Left renal cortex interstitium (tissue), 4 donors: ENCODE measurements at places on chromosomes 2 and 18. TPM values are rescaled to one million over a fixed set of nuclear protein-coding genes. Genes with fewer than 3 reads are reported as not detected.

- no peak for DNase-seq
Observed at GRCh38 chr2:12113412-12113811, 367.0 kb downstream of the LPIN1 start.

The TMEM37 gene
- polyA plus RNA-seq: 45.1 TPM

The DSC3 gene
- polyA plus RNA-seq: 3.5 TPM

The ATAD2B gene
- polyA plus RNA-seq: 18.0 TPM

- DNase-seq: no peak
Observed at GRCh38 chr2:33272001-33272400, 204.4 kb upstream of the RASGRP3 start.

GRCh38 chr2:185456517-185456916 is 282.1 kb upstream of the FSIP2 start:
- DNase-seq: no peak

The UGT1A10 gene
- not detected for polyA plus RNA-seq

DNA sequence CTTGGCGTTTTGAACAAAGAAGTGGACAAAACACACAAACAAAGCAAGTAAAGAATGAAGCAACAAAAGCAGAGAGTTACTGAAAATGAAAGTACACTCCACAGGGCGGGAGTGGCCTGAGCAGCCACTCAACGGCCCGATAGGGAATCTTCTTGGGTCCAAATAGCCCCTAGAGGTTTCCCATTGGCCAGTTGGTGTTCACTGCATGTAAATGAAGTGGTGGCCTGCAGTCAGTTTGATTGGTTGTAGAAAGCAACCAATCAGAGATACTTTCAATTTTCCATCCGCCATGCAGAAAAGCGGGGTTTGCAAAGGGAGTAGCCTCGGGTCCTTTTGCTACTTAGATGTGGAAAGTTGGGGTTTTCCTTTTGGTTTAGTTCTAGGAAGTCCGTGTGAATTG is 31.6 kb downstream of the CYBRD1 start:
- no peak for DNase-seq

DNA sequence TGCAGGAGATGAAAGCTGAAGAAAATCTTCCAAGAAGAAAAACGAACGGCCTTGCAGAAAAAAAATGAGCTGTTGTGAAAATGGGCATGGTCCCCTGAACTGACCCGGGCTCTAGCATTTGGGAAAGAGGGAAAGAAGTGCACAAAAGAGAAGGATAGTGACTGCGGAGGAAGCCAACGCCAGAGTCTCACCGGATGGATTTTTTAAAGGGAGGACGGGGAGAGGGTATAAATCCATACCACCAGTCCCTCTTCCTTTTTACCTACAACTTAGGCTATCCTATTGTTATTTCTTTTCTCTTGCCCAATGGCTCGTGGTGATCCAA is 601 bp downstream of the WDR35 start:
- no peak for DNase-seq

- no peak for DNase-seq
Observed at GRCh38 chr2:33903701-33904100, 304.6 kb upstream of the FAM98A start.

DNA sequence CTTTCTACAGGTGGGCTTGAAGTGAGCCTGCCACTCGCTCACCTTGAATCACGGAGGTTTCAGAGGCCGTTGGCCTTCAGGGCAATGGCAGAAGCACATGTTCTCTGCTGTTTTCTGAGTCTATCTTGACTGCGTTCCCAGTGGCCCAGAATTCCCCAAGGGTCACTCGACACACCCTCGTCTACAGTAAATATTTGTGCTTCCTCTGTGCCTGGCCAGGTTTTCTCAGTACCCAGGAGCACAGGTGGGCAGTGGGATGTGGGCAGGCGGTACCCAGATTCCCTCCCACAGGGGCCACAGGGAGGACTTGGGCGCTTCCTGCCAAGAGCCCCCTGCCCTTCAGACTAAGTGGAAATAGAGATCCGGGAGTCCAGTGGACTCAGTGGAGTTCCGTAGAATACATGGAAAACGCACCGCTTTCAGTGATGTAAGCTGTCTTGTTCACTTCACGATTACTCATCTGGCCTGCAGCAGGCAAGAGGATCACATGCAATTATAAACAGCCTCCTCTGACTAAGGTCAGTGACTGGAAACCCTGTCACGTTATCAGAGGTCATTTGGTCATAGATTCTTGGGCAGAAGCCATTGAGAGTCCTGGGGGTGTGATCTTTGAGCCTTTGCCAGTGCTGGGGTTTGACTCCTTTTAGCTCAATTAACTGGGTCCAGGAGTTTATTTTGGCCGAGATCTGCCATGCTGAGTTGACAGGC is 179.8 kb downstream of the NEDD4L start:
- no peak for DNase-seq

- no peak for DNase-seq
Observed at GRCh38 chr18:61091379-61091778, 241.9 kb upstream of the CDH20 start.

The RGPD4 gene
- polyA plus RNA-seq: not detected

The SPEG gene
- polyA plus RNA-seq: 10.7 TPM

The UGT1A6 gene
- polyA plus RNA-seq: 3.0 TPM

DNA sequence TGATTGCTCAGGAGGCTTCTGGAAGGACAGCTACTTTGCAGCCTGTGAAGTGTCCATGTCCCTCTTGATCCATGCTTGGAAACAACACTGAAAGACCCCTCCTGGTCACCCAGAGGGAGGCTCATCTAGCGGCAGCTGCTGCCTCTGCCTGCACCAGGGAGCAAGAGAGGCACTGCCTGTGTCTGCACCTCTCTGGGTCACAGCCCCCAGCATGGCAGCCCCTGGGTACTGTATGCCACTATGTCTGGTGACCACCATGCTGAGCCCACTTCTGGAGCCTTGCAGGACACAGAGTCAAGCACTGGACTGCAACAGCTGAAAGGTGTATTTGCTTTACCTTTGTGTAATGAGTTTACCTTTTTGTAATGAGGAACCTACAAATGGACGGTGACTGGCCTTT is 186.3 kb upstream of the MYT1L start:
- no peak for DNase-seq
